ENCODE measurements at places on chromosomes 7 and 10.

DNA sequence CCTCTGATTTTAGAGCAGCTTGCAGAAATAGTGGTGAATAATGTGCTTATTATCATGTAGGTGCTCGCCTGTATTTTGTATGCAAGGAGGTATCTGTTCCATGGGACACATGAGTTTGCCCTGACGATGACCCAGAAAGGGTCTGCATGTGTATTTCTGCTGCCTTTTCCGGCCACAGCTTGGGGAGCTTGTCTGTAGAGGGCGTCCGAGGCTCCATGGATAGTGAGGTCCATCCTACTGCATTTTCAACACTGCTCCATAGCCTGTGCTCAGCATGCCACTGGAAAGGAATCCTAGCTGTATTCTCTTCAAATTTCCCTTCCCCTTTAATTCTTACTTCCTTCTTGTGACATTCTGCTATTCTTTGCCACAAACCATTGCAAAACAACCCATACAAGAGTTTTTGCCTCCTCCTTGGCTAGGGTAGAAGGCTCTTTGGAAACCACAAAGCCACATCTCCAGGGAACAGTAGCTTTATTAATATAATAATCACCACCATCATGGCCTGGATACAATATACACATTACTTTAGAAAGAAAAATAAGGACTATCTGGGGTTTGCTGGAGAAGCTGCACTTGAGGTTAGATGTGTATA is 127.7 kb downstream of the DYNC1I1 start:
- no peak for DNase-seq

DNA sequence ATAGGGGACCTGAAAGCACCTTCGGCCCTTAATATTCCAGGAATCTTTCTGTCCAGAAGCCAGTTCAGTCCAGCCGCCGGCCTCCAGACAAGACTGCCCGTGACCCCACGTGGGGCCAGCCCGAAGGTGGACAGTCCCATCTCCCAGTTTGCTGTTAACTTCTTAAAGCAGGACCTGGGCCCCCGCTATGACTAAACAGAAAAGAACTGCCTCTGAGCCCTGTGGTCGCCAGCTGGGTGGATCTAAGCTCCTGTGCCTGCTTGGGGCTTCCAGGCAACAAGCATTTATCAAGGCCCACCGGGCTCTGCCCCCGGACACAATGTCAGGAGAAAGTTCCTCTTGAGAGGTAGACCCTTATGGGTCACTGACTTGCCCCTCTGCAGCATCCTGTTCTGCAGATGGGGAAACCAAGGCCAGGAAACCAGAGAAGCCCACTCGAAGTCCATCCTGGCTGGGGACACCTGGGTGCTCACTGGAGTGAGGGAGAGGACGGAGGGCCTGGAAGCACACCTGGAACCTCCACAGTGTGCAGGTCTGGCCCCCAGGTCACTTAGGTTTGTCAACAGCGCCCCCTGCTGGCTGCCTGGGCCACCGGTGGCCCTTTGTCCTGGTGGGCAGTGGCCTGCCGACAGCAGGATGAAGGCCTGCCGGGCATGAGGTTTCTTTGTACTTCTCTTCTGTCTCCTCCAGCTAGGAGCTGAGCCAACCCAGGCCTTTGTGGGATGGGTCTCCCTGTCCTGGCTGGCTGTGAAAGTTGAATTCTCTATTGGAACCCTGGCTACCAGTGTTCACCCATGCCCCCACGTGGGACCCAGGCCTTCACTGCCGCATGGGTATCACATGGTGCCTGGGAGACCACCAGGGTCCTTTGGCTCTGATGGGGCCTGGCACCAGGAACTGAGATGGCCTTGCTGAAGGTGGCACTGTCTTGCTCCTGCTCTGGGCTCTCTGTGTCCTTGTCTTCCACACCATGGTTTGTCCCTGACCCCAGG is 128.0 kb downstream of the ZMIZ1 start:
- DNase-seq: peak; percentile 53

DNA sequence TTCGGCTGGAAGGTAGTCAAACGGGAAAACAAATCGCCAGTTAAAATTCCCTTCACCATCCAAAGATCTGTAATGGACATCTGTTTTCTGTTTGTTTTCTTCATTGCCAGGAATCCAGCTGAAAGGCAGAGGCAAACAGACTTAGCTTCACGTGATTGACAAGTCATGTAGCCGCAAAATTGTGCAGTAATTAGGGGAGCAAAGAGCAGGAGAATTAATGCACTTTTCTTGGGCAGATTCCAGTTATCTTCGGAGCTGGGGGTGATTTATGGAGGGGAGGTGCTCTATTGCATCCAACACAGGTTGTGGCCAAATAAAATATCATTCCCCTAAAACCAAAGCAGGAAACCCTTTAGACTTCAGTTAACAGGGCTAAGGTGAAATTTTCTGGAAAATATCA is 162.2 kb downstream of the MYOF start:
- no peak for DNase-seq

GRCh38 chr7:1922870-1923236 is 252.8 kb downstream of the ELFN1 start:
- DNase-seq: no peak

GRCh38 chr7:148433521-148434180 is 156.9 kb upstream of the C7orf33 start:
- DNase-seq: no peak

DNA sequence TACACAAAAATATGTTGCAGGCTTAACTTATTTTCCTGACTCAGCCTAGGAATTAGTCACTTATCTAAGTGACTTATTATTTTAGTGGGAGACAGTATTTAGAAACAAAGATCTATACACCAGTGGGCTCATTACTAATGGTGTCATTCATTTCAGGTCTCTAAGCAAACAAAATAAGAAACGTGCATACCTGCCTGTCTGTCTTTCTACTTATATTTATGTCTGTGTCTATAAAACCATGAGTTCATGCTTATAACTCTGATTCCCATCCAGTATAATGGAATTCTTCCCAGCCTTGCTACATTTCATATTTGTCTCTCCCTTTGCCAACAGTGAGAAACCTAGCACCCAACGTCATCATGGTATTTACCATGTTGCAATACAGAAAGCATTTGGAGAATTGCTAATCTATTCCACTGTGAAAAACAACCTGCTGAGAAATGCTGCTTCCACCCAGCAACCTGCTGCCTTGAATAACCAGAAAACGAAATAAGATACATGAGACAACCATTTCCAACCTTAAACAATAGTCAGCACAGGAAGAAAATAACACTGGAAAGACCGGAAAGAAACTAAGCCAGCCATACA is 501.0 kb downstream of the GLRX3 start:
- DNase-seq: no peak

GRCh38 chr10:90846746-90847145 is 11.1 kb downstream of the HTR7 start:
- no peak for DNase-seq

GRCh38 chr7:156842740-156843140 is 50.2 kb downstream of the LMBR1 start:
- no peak for DNase-seq

DNA sequence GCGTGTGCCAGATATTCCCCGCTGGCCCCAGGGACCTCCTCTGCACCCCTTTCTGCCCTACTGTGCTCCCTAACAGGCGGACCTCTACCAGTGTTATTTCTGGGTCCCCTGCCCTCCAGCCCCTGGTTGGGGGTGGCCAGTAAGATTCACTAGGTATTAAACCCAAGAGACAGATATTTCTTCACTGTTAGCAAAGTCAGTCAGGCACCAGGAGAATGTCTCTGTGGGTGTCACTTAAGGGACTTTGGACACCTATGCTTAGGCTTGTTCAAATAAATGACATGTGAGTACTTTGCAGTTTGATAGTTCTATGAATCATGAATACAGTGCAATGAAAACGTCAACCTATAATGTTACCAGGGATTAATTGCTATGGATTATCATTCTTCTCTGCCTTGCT is 234.3 kb upstream of the IGFBP3 start:
- DNase-seq: no peak

DNA sequence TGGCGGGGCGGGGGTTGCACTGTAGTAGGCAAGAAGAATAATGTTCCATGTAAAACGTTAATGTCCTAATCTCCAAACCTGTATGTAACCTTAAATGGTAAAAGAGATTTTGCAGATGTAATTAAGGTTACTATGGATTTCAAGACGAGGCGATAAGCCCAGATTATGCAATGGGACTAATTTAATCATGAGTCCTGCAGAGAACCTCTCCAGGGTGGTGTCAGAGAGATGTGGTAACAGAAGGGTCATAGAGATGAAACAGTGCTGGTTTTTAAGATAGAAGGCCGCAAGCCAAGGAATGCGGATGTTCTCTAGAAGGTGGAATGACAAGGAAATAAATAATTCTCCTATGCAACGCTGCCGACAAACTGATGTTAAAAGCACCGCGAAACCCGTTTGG is 57.1 kb downstream of the UBE3C start:
- no peak for DNase-seq

- DNase-seq: no peak
Observed at GRCh38 chr7:3057066-3057420, 13.4 kb upstream of the CARD11 start.

DNA sequence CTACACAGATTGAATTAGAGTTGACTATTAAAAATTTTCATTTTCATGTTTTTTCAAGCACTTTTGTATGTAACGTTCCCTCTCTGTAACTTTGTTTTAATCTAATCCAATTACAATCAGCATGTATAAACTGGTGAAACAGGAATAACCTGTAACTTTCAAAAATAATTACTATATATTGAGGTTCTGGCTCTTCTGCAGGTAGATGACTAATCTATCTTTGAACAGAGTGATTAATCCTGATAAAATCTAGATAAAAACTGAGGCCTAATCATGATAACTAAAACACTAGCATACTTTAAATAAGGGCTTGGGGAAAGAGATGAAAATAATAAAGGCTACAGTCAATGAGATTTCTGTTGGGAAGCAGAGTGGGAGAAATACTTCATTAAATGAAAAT is 101.6 kb upstream of the KCND2 start:
- no peak for DNase-seq

GRCh38 chr7:90409667-90410066 is 6.4 kb downstream of the CLDN12 start:
- DNase-seq: no peak

GRCh38 chr10:62851442-62851841 is 35.3 kb upstream of the EGR2 start:
- no peak for DNase-seq

DNA sequence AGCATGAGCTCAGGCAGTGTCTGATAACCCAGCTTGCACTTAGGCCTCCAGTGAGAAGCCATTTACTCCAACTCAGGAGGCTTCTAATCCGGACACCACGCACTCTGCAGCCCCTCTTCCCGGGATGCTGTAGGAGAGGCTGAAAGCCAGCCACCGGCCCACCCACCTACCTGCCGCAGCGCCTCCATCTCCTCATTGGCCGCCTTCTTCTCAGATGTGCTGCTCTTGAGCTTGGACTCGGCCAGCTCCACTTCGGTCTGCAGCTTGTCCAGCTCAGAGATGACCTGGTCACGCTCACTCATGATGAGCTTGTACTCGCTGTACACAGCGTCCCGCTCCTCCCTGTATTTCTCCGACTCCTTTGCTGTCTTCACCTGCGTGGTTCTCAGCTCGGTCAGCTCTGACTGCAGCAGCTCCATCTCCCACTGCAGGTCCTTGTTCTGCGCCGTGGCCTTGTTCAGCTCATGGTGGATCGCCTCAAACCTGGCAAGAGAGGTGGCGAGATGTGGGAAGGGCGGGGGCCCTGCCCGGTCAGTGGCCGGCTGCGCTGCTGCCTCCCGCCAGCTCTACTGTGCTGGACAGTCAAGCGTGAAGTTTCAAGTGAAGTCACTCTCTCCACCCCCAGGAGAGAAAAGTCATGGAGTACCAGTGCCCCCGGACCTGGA is 84.7 kb downstream of the DLG5 start:
- no peak for DNase-seq

GRCh38 chr10:80684259-80684658 is 146.6 kb downstream of the SH2D4B start:
- DNase-seq: peak; percentile 26

DNA sequence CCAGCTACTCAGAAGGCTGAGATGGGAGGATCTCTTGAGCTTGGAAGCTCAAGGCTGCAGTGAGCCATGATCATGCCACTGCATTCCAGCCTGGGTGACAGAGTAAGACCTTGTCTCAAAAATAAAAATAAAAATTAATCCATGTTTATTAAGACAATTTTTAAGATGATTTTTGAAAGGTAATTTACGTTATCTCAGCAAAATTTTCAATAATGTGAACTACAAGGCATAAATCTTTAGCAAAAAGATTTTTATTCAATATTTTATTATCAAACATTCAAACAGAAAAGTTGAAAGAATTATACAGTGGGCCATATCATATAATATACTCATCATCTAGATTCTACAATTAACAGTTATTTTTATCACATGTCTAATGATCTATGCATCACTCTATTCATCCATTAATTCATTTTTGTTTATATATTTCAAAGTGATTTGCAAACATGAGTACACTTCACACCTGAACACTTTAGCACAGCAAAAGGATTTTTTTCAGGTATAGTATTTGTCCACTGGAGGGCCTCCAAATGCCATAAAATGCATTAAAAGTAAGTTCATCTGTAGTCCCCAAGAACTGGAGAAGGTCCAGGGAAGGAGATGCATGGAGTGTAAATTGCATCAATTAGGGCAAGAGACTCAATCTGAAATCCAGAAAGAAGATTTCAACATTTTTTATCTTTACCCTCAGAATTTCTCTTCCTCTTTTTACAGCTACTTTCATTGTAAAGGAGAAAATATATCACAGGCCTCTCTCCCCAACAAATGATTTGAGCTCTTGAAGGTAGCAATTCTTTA is 38.6 kb upstream of the RSBN1L start:
- DNase-seq: peak; percentile 35

- DNase-seq: no peak
Observed at GRCh38 chr10:43376828-43377423, 5.5 kb downstream of the FXYD4 start.

- DNase-seq: no peak
Observed at GRCh38 chr7:105838627-105839231, 37.7 kb downstream of the ATXN7L1 start.
